ENCODE measurements at places on chromosomes 11 and 22.

- DNase-seq = no peak
These were observed 7.8 kb upstream of the GRAMD4 start for GRCh38 chr22:46612341-46612903.

DNA sequence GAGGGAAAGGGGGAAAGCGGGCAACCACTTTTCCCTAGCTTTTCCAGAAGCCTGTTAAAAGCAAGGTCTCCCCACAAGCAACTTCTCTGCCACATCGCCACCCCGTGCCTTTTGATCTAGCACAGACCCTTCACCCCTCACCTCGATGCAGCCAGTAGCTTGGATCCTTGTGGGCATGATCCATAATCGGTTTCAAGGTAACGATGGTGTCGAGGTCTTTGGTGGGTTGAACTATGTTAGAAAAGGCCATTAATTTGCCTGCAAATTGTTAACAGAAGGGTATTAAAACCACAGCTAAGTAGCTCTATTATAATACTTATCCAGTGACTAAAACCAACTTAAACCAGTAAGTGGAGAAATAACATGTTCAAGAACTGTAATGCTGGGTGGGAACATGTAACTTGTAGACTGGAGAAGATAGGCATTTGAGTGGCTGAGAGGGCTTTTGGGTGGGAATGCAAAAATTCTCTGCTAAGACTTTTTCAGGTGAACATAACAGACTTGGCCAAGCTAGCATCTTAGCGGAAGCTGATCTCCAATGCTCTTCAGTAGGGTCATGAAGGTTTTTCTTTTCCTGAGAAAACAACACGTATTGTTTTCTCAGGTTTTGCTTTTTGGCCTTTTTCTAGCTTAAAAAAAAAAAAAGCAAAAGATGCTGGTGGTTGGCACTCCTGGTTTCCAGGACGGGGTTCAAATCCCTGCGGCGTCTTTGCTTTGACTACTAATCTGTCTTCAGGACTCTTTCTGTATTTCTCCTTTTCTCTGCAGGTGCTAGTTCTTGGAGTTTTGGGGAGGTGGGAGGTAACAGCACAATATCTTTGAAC is 6.8 kb downstream of the MALAT1 start:
- DNase-seq = no peak

DNA sequence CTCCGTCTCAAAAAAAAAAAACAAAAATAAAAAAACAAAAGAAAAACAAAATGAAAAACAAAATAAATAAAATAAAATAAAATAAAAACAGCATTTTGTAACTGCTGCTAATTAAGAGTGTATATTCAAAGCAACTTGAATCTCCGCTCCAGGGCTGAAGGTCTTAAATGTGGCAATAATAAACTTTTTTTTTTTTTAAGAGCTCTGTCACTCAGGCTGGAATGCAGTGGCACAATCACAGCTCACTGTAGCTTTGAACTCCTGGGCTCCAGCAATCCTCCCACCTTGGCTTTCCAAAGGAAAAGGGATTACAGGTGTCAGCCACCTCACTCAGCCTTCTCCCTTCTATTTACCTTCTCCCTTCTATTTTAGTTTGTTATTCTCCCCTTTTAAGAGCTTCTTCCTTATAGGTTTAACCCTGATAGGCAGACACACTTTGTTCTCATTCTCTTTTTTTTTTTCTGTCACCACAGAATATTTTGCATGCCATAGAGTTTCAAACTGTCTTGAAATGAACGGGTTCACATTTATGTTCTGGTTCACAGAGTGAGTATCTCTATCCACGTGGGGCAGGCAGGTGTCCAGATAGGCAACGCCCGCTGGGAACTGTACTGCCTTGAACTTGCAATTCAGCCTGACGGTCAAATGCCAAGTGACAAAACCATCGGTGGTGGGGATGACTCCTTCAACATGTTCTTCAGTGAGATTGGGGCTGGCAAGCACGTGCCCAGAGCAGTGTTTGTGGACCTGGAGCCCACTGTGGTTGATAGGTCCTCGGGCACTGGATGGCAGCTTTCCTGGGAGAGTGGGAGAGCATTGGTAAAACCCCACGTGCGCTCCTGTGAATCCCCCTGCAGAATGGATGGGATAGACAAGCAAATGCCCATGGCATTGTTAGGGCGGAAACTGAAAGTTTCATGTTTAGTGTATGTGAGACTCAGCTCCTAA is 19.4 kb downstream of the LRRC74B start:
- no peak for DNase-seq

DNA sequence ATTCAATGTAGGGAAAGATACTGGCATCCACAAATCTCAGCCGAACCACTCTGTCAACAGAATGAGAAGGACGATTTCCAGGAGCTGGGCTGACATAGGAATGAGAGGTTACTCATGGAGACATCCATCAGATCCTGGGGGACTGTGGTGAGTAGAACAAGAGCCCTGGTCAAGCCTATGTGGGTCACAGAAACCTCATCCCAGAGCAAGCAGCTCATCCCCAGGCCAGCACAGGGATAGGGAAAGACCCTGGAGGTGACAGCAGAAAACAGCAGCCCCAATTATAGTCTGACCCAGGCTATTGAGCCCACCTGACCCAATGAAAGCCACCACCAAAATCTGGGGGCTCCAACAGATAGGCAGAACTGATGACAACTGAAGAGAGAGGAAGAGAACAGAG is 128.0 kb upstream of the SERPIND1 start:
- DNase-seq = no peak

- DNase-seq = no peak
These were observed 913 bp downstream of the ZNHIT2 start for GRCh38 chr11:65116370-65117205.
